ENCODE measurements at places on chromosomes 12 and 14.
A peak's percentile ranks its signal among the peaks of the same experiment; 100 is the strongest.

GRCh38 chr12:24600551-24600950 lies 348.4 kb downstream of the BCAT1 start:
- DNase-seq: no peak

GRCh38 chr12:78034025-78034424 lies 203.3 kb downstream of the NAV3 start:
- no peak for DNase-seq

DNA sequence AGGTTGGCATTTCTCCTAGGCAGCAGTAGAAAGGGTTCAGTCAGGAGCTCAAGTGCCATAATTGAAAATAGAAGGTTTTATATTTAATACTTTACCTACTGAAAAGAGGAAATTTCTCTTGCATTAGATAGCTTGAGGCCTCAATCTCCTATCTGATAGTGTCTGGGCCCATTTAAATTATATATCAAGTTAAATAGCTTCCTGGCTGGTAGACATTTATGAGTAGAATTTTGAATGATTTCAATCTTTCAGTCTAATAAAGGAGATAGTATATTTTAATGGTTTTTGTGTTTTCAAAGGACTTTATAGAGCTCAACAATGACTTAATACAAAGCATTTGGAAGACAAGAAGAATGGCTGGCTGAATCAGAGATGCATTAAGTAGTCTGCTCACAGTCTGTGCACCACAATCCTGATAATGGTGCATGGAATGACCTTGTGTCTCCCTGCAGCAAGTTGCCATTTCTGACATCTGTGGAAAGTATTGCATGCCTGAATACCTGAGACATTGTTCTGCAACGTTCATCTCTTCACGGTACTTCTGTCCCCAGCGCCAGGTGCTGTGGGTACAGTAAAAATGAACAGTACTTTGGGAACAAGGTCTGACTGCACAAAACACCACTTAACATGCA lies 974.1 kb downstream of the TMTC2 start:
- no peak for DNase-seq

- no peak for DNase-seq
These were observed 1.1 kb downstream of the CYP46A1 start for GRCh38 chr14:99685151-99685591.

DNA sequence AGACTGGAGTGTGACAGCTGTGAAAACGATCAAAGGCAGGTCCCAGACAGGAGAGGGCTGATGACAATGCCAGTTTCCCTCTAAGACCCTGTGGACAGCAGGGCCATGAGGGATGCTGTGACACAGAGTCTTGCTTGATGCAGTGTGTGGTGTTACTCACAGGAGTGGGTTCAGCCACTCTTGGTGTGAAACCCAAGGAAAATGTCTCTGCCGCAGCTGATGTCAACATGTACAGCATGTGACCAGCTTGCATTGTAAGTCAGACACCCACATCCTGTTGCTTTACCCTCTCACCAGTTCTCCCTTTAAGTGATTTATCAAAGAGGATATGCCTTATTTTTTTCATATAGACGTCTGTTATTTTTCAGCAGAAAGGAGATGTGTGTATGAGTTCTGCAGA lies 268.6 kb downstream of the BTG1 start:
- DNase-seq: no peak

DNA sequence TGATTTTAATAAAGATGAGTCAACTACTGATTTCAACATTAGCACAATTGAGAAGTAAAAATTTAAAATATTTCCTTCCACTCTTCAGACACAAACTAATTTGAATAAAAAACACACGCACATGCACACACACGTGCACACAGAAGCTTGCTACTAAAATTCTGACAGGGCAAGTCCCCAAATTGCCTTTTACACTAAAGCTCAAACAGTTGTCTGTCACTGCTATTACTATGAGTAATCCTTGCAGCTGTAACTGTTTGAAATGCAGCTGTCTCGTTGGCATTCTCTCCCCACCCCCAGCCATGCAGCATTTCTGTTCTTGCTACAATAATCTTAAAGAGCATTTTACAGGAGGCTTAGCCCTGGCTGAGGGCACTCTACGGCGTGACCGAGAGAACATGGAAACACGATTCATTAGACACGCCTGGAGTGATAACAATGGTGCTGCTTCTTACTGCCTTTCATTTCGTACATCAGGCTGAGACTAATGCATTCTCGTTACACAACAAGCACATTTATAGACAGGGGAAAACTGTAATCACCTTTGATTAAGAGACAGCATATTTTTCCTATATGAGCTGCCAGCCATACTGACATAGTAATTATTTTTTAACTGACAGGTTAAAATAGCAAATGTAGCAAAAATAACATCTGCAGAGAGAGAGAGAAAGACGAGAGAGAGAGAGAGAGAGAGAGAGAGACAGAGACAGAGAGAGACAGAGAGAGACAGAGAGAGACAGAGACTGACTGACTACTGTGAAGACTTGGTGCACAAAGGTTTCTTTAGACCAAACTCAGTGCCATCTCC lies 153.8 kb downstream of the MED13L start:
- DNase-seq: peak; percentile 73

GRCh38 chr14:90731487-90731886 lies 84.7 kb downstream of the TTC7B start:
- no peak for DNase-seq
